Parietal lobe (tissue), 2 donors: ENCODE measurements at places on chromosomes 7 and 10. TPM values are rescaled to one million over a fixed set of nuclear protein-coding genes. Genes with fewer than 3 reads are reported as not detected.

STEAP1B gene
- total RNA-seq, result 1.9 TPM

TCAF2 gene
- total RNA-seq, result 1.6 TPM

NKX1-2 gene
- not detected for total RNA-seq

CWF19L1 gene
- 31.0 TPM for total RNA-seq
